ENCODE measurements at places on chromosomes 2 and 18.

- DNase-seq = no peak
Measured at GRCh38 chr2:129975016-129975774, 4.3 kb upstream of the RAB6C start.

GRCh38 chr2:37669446-37669845 lies 2.0 kb downstream of the CDC42EP3 start:
- DNase-seq = no peak

GRCh38 chr18:8357320-8357719 lies 251.9 kb upstream of the RAB12 start:
- no peak for DNase-seq

GRCh38 chr2:234488913-234489451 lies 7.9 kb downstream of the ARL4C start:
- no peak for DNase-seq

GRCh38 chr2:19632403-19632991 lies 269.3 kb downstream of the TTC32 start:
- no peak for DNase-seq

- DNase-seq = no peak
Measured at GRCh38 chr2:152167065-152167464, 8.5 kb downstream of the STAM2 start.

DNA sequence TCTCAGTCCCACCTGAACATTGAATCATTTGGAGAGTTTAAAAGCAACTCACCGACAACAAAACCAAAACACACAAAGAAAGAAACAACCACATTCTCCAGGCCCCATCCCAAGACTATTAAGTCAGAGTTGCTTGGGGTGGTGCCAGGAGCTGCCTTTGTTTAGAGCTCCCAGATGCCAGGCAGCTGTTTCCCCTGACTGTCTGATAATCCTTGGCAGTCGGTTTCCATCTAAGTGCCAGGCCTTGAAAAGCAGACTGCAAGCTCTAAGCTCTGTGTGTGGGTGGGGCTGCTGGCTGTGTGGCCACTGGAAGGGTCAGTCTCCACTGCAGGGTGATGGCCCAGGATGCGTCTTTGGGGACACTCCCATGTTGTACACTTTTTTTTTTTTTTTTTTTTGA lies 255.3 kb upstream of the AGAP1 start:
- DNase-seq = no peak

DNA sequence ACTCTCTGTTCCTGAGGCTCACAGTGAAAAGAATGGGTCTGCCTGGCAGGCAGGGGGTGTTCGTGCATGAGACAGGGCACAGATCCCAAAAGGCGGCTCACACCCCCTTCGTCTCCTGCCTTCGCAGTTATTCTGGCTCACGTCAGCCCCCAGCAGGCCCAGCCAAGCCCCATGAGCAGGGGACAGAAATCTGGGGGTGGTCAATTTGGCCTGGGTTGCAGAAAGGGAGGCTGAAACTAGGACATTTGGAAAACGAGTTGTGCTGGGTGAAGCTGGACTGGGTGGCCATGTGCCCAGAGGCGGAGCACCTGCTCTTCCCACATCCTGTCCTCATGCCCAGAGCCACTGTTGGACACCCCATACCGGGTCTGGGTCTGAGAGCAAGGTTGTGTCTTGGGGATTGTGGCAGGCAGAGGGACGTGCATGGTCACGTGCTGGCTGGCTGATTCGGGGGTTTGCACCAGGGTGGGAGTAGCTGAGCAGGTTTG lies 99.0 kb upstream of the MCFD2 start:
- no peak for DNase-seq

GRCh38 chr18:6271585-6271984 lies 143.1 kb downstream of the L3MBTL4 start:
- DNase-seq = no peak

DNA sequence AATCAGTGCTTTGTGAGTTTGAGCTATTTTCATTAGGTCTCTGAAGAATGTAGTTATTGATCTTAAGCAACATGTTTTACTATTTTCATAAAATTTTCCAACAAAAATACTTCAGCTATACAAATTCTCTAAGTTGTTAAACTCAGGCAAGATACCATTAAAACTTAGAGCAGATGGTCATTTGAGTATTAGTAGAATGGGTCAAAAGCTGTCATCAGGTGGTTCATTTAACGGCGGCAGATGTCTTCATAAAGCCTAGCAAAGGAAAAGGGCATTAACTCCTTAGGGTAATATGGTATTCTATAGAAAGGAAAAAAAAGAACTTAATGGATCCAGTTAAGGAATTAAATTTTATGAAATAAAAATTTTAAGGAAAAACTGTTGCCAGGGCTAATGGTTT lies 19.2 kb downstream of the MIB1 start:
- DNase-seq = no peak

DNA sequence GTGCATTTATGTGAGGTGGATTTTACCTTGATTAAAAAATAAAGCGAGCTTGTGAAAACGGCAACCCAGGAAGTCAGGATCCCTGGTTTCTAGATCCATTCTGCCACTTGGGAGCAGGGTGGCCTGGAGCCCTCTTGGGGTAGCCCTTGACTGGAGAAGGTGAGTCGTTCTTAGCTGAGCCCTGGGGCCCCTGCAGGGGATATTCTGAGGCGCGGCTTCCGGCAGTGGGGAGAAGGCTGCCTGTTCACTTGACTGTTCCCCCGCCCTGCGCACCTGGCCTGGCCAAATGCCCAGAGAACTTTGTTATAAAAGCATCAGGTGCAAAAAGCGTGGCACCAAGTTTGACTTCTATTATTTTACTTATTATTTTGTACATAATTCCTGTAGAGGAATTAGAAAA lies 221.9 kb downstream of the DYSF start:
- DNase-seq = no peak

DNA sequence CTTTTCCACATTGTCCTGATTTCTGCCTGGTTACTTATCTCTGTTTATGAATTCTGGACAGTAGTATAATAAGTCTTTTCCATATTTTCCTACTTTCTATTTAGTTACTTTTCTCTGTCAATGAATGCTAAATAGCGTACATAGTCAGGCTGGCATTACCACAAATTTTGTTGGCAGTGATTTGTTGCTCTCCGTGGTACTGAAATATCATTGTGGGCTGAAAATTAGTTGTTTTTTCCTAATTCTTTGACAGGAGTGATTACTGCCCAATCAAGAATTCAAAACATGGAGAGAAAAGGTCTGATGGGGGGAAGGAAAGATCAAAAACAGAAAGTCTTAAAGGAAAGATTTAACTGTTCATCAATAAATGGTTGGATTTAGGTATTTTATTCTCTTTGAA lies 7.7 kb upstream of the GALNT13 start:
- DNase-seq = no peak

GRCh38 chr18:26960911-26961310 lies 95.4 kb upstream of the AQP4 start:
- no peak for DNase-seq

DNA sequence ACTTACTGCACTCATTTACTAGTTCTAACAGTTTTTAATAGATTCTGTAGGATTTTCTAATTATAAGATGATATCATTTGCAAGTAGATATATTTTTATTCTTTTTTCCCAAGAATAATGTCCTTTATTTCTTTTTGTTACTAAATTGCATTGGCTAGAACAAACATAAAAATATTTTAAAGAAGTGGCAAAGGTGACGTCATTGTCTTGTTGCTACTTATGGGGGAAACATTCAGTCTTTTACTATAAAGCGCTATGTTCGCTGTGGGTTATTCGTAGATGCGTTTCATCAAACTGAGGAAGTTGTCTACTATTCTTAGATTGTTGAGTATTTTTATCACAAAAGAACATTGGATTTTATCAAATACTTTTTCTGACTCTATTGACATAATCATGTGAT lies 765.2 kb upstream of the POU3F3 start:
- DNase-seq = no peak

DNA sequence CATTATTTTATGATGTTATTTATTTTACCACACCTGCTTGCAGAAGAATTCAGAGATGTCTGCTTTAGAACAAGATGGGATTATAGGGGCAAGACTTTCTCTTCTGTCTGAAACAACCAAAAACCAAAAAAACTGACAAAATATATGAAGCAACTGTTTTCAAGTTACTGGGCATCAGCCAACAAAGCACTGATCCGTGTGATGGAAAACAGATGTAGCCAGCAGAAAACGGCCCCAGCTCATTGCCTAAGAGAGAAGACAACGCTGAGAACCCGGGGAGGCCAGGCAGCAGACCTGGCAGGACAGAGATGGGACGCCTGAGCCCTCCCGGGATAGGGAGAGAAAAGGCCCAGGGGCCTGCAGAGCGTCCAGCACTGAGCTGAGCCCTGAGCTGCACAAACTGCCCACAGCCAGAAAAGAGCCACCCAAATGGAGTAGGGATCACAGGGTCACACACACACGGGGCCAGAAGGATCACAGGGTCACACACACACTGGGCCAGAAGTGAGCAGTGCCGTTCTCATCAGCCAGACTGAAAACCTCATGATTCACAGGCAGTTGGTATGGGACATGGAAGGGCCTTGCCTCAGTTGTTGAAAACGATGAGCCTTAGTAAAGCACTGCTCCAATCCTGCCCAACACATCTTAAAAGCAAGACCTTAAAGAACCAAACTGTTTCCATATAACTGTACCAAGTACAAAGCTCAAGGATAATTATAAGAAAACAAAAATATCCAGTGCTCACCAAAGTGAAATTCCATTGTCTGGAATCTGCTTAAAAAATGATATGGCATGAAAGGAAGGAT lies 12.1 kb downstream of the PXDN start:
- no peak for DNase-seq

- no peak for DNase-seq
Measured at GRCh38 chr2:43438858-43439655, 156.8 kb downstream of the THADA start.
